ENCODE measurements at places on chromosomes 1 and 21. TPM values are rescaled to one million over a fixed set of nuclear protein-coding genes. Genes with fewer than 3 reads are reported as not detected.

DNA sequence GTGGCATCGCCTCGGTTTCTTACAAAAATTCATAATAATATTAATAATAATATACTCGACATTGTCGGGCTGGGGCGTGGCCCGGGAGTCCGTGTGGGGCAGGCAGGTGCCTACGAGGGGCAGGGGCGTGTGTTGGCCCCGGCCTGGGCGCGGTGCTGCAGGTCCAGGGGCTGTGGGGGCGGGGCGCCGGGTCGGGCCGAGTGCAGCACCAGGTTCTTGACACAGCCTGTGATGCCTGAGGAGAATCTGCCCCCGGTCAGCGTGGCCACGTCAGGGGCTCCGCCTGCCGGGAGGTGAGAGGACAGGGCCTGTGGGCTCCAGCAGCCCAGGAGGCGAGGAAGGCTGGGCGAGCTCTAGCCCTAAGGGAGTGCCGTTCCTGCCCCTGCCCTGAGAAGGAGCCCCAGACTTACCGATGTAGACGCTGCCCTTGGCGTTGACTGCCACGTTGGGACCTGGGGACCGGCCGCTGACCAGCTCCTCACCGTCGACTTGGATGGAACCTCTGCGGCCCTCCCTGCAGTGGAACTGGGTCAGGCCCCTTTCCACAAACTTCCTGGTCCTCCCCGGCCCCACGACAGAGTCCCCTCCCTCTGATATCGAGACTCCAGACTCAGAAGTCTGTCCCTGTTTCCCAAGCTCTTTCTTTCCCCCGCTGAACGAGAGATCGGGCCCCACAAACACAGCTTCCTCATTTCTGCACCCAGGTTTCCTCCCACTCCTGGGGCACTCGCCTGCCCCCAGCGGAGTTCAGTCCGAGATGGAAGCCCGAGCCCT is 11.3 kb downstream of the LDLRAD2 start:
- H3K4me3 ChIP-seq = no peak overlapping the region
- no peak for DNase-seq
- no peak overlapping the region for H3K27ac ChIP-seq
- H3K4me1 ChIP-seq = no peaks in the 10 kb centered on the region
- no peaks in the 10 kb centered on the region for H3K36me3 ChIP-seq

The PRDM15 gene
- total RNA-seq = 5.2 TPM

The ELF3 gene
- total RNA-seq = 27.7 TPM

The LRRC39 gene
- 1.3 TPM for total RNA-seq

DNA sequence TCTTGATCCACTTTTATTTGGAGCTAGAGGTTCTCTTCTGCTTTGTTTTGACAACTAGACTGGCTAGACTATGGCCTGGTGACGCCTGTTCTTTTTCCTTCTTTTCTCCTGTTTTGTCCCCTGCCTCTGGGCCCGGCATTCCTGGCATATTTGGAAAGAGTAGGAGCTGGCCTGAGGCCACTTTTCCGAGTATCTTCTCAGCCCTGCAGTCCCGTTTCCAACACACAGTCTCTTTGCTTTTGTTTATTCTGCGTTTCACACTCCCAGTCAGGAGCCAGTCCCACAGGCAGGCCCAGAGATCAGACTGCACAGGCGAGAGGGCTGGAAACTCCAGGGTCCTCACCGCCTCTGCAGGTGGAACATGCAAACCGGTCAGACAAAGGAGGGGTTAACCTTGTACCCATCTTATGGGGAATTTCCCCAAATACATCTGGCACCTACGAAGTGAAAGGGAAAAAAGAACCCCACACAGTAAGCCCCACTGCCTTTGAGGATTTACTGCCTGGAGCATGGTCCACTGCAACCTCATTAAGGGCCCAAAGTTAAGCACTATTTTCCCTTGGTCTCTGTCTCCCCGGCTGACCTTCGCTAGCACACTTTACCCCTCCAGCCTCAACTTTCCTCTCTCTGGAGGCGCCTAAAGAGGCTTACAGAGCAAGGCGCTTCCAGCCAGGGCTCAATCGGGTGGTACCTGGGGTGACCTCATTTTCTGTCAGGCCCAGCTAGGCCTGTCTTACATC is 141.1 kb downstream of the TOMM20 start:
- H3K4me1 ChIP-seq = peaks cover 19% of the 10 kb centered on the region
- H3K27ac ChIP-seq = peak overlapping the region; percentile 76
- no peaks in the 10 kb centered on the region for H3K27me3 ChIP-seq
- no peak overlapping the region for H3K4me3 ChIP-seq

The CATSPER4 gene
- not detected for total RNA-seq

DNA sequence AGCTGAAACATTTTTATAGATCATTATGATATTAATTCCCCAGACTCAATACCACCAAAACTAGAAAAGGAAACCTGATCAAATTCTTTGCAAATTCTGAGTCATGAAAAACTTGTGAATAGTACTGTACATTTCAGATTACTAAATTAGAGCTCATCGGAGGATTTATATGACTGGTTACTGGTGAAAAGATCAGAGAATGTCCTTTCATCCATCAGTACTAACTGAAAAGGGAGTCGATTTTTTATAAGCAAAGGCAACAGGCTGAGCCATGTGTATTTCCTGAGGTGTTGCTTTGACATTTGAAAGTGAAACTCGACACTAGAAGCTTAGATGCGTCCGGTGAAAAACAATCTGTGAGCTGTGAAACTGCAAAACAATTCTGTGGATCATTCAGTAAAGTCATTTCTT is 155.7 kb downstream of the TNFSF18 start:
- H3K27ac ChIP-seq = no peak overlapping the region
- peaks cover 4% of the 10 kb centered on the region for H3K4me1 ChIP-seq
- no peaks in the 10 kb centered on the region for H3K36me3 ChIP-seq

DNA sequence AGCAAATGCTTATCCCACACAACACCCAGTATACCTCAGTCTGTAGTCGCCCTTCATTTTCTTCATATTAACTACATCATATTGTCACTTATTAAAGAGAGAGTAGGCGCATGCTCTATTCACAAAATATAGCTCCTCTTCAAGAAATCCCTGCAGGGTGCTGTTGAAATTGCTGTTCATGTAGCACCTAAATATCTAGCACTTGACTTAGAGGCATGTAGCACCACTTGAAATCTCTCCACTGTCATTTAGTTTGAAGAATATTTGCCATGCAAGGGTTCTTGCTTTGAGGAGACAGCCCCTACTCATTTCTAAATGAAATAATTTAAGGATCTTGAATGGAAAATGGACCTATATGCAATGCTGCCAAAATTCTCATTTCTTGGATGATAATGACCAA is 20.9 kb upstream of the LRRC8B start:
- H3K4me1 ChIP-seq = no peaks in the 10 kb centered on the region
- H3K27ac ChIP-seq = no peak overlapping the region
- H3K4me3 ChIP-seq = no peak overlapping the region
- no peaks in the 10 kb centered on the region for H3K36me3 ChIP-seq
- DNase-seq = no peak

GRCh38 chr1:183090391-183091006 is 67.3 kb downstream of the LAMC1 start:
- peak; percentile 50 for DNase-seq
- no peaks in the 10 kb centered on the region for H3K27me3 ChIP-seq
- no peak overlapping the region for H3K27ac ChIP-seq

The C1QTNF12 gene
- 0.92 TPM for total RNA-seq

GRCh38 chr1:67780637-67781036 is 52.6 kb downstream of the GNG12 start:
- no peaks in the 10 kb centered on the region for H3K27me3 ChIP-seq
- H3K36me3 ChIP-seq = no peaks in the 10 kb centered on the region
- peaks cover 8% of the 10 kb centered on the region for H3K4me1 ChIP-seq
- no peak overlapping the region for H3K4me3 ChIP-seq

- no peak overlapping the region for H3K4me3 ChIP-seq
- no peak overlapping the region for H3K27ac ChIP-seq
- no peaks in the 10 kb centered on the region for H3K36me3 ChIP-seq
- H3K4me1 ChIP-seq = no peaks in the 10 kb centered on the region
- H3K27me3 ChIP-seq = no peaks in the 10 kb centered on the region
- DNase-seq = no peak
Observed at GRCh38 chr1:90486134-90486824, 230.8 kb downstream of the BARHL2 start.

The TDRKH gene
- 1.5 TPM for total RNA-seq

- H3K27me3 ChIP-seq = no peaks in the 10 kb centered on the region
- H3K4me1 ChIP-seq = no peaks in the 10 kb centered on the region
- H3K27ac ChIP-seq = no peak overlapping the region
Observed at GRCh38 chr1:172517081-172517480, 15.9 kb upstream of the SUCO start.

The ZBTB8OS gene
- total RNA-seq = 32.4 TPM

The TAF13 gene
- total RNA-seq = 19.5 TPM

DNA sequence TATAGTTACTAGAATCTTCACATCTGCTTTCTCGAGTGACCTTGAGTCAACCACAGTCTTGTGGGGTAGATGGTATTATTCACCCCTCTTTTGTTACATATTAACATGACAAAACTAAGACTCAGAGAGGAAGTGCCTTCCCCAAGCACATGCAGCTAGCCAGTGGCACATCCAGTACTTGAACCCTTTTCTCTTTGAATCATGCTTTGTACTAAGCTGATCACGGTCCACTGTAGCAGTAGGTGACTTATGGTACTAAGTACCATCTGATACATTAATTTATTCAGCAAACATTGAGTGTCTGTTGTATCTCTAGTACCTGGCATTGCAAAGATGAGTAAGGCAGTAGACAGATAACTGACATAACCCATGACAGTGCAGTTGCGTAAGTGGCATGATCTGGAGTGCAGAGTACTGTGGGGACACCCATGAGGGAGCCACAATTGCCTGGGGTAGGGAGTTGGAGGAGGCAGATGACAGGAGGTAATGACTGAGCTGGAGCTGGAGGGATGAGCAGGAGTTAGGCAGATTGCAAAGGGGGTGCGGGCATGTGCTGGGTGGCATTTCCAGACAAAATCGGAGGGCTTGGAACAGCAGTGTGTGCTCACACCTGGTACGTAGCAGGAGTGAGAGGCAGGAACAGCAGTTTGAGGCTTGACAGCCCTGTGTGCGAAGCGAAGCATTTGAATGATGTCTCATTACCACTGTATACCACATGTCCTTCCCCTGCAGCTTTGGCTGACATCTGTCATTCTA is 29.8 kb downstream of the UCK2 start:
- no peaks in the 10 kb centered on the region for H3K36me3 ChIP-seq
- H3K4me3 ChIP-seq = no peak overlapping the region
- H3K27me3 ChIP-seq = no peaks in the 10 kb centered on the region
- no peaks in the 10 kb centered on the region for H3K4me1 ChIP-seq
- no peak overlapping the region for H3K27ac ChIP-seq

The MTMR11 gene
- 36.6 TPM for total RNA-seq

The MATN1 gene
- total RNA-seq = 0.20 TPM

GRCh38 chr1:53526451-53527101 is 67.4 kb downstream of the DMRTB1 start:
- no peak overlapping the region for H3K27ac ChIP-seq
- no peaks in the 10 kb centered on the region for H3K27me3 ChIP-seq
- no peaks in the 10 kb centered on the region for H3K36me3 ChIP-seq
- H3K4me1 ChIP-seq = peaks cover 12% of the 10 kb centered on the region
- peak; percentile 64 for DNase-seq

The NCF2 gene
- 2.7 TPM for total RNA-seq

The LIN28A gene
- not detected for total RNA-seq

DNA sequence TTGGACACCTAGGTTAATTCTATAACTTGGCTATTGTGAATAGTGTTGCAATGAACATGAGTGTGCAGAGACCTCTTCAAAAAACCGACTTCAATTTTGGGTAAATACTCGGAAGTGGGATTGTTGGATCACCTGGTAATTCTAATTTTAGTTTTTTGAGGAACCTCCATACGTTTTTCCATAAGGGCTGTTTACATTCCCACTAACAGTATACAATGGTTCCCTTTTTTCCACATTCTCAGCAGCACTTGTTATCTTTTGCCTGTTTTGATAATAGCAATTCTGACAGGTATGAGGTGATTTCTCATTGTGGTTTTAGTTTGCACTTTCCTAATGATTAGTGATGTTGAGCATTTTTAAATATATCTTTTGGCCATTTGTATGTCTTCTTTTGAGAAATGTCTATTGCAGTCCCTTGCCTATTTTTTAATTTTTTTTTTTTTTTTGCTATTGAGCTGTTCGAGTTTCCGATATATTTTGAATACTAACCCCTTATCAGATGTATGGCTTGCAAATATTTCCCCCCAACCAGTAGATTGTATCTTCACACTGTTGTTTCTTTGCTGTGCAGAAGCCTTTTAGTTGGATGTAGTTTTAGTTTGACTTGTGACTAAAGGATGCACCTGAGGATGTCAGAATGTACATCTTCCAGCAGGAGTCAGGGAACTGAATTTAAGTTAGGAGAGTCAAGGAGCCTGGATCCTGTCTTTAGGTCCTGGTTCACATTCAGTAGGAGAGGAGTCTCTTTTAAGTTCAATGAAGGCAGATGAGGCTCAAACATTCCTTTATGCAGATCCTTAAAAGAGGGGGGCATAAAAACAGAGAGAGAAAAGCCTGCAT is 120.0 kb downstream of the S1PR1 start:
- H3K27ac ChIP-seq = no peak overlapping the region
- no peaks in the 10 kb centered on the region for H3K36me3 ChIP-seq

GRCh38 chr1:90835661-90836344 is 118.7 kb upstream of the BARHL2 start:
- no peak for DNase-seq
- peak overlapping the region; percentile 0 for H3K4me3 ChIP-seq
- H3K4me1 ChIP-seq = peaks cover 3% of the 10 kb centered on the region
- no peaks in the 10 kb centered on the region for H3K27me3 ChIP-seq
- no peaks in the 10 kb centered on the region for H3K36me3 ChIP-seq
- H3K27ac ChIP-seq = no peak overlapping the region

DNA sequence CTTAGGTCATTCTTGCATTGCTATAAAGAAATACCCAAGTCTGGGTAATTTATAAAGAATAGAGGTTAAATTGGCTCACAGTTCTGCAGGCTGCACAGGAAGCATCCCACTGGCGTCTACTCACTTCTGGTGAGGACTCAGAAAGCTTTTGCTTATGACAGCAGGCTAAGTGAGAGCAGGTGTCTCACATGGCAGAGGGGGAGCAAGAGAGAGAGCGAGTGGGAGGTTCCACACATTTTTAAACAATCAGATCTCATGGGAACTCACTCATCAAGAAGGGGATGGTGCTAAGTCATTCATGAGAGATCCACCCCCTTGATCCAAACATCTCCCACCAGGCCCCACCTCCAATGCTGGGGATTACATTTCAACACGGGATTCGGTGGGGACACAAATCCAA is 13.6 kb upstream of the RGS4 start:
- no peak for DNase-seq

The NES gene
- total RNA-seq = 11.3 TPM

DNA sequence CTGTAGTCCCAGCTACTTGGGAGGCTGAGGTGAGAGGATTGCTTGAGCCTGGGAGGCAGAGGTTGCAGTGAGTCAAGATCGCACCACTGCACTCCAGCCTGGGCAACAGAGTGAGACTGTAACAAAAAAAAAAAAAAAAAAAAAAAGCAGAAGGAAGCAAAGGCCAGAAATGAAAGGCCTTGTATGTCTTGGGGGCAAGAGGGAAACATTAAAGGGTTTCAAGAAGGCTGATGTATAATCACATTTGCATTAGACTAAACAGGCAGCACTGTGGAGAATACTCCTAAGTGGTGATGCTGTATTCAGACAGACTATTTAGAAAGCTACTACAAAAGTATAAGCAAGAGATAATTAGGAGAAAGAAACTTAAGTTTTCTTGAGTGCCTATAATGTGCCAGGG is 10.4 kb downstream of the ANP32E start:
- H3K4me3 ChIP-seq = no peak overlapping the region
- no peaks in the 10 kb centered on the region for H3K4me1 ChIP-seq
- no peak overlapping the region for H3K27ac ChIP-seq

- no peak overlapping the region for H3K27ac ChIP-seq
- H3K27me3 ChIP-seq = no peaks in the 10 kb centered on the region
- H3K36me3 ChIP-seq = no peaks in the 10 kb centered on the region
- no peak for DNase-seq
Observed at GRCh38 chr1:40305451-40305850, 11.6 kb downstream of the COL9A2 start.

The HES2 gene
- 9.2 TPM for total RNA-seq

Data from ovary (tissue), 10 donors.